Kidney (tissue), 22 donors: ENCODE measurements at places on chromosomes 12 and 14. TPM values are rescaled to one million over a fixed set of nuclear protein-coding genes. Genes with fewer than 3 reads are reported as not detected.

DNA sequence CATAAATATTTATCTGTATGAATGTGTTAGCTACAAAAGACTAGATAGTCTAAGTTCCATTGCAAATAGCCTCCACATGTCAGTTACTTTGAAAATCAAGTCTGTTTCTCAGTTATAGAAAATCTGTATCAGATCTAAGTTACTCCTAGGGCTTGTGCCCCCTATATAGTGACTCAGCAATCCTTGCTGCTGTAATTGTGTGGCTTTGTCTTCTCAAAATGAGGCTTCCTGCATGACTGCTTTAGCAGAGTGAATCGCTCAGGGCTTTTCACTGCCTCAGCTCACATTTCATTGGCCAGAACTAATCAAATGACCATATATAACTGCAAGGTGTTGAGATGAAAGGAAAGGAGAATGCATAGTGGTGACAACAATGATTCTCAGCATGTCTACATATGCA, 552.2 kb upstream of the STXBP6 start:
- DNase-seq, result no peak

GRCh38 chr12:33476058-33476457, 36.4 kb upstream of the SYT10 start:
- DNase-seq, result no peak

- DNase-seq, result peak; percentile 86
Measured at GRCh38 chr12:57235017-57235727, 5.7 kb downstream of the SHMT2 start.

- DNase-seq, result peak; percentile 76
Measured at GRCh38 chr12:66144791-66145754, 14.5 kb upstream of the LLPH start.

DNA sequence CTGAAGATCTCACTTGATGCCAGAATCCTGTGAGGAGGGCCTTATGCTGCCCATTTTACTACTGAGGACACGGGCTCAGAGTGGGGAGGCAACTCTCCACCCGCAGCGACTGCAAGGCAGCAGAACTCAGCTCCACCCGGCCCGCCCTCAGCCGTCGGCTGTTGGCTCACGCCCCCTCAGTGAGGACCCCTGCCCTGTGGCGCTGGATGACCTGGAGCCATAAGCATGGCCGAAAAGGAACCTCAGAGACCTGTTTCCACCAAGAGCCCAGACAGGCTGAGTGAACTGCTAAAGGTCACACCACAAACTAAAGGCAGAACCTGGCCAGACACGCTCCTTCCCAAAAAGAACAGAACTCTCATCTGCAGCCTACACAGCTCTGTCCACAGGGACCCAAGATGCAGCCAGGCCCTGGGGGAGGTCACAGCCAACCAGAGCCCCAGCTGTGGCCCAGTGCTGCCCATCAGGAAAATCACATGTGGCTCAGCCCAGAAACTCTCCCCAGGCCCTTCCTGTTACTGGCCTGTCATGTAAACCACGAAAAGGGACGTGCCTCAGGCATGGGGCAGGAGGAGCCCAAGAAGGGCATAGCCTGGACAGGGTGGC, 32.8 kb downstream of the CCNK start:
- DNase-seq, result no peak

GRCh38 chr12:81888961-81889360, 129.8 kb upstream of the PPFIA2 start:
- DNase-seq, result no peak

DNA sequence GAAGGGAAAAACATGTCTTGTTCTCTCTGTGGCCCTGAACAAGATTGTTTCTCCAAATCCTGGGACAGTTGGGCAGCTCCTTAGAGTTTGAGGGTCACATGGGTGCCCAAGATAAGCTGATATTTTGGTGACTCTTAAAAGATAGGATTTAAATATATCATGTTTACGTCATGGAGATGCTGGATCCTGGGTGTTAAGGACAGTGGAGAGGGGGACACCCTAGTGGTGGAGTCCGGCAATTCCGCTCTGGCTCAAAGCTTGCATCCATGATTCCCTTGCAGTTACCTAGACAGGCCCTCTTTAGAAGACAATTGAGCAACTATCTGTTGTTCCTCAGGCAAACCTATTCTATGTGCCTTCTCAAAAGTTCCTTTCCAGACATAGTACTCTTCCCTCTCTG, 101.8 kb downstream of the CMKLR1 start:
- no peak for DNase-seq

DNA sequence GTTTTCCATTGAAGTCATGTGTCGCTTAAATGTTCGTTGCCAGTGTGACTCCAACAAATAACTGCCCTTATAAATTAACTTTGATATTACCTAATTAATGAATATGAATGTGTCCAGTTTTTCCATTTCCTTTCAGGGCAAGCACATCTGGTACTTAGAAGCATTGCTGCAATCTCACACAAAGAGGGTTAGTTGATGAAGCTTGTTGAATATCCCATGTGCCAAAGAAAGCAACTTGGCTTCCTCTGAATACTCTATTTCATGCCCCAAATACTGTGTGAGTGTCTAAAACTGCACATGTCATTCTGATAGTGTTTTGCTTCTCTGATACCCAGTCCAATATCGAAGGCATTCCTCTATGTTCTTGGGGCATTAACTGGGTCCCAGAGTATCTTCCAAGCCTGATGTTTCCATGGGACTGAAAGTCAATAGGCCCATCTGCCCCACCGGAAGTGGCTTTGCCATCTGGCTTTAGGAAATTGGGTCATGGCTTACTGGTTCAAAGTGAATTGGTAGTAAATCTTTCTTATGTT, 75.8 kb upstream of the CNTN1 start:
- no peak for DNase-seq

DNA sequence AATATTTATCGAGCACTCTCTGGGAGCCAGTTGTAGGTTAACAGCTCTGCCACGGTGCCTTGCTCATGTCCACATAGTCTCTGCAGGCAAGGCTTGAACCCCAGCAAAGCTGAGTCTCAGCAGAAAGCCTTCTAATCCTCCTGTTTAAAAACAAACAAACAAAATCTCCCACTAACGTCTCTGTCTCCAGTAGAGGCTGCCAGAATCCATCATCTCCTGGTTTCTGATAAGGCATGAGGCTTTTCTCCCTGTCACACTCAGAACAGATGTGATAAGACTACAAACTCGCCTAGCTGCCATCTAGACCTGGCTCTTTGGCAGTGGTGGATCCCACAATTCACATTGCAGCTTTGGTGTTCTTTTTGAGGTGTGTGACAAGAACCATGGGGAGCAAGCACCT, 813.2 kb downstream of the AACS start:
- DNase-seq, result no peak

GRCh38 chr12:32039917-32040575, 66.6 kb upstream of the BICD1 start:
- no peak for DNase-seq

- DNase-seq, result peak; percentile 17
Measured at GRCh38 chr14:92540472-92541048, 27.0 kb downstream of the RIN3 start.

- DNase-seq, result peak; percentile 18
Measured at GRCh38 chr14:22854963-22855724, 16.4 kb upstream of the LRP10 start.

GRCh38 chr12:49507139-49507538, 31.7 kb upstream of the KCNH3 start:
- DNase-seq, result no peak

DNA sequence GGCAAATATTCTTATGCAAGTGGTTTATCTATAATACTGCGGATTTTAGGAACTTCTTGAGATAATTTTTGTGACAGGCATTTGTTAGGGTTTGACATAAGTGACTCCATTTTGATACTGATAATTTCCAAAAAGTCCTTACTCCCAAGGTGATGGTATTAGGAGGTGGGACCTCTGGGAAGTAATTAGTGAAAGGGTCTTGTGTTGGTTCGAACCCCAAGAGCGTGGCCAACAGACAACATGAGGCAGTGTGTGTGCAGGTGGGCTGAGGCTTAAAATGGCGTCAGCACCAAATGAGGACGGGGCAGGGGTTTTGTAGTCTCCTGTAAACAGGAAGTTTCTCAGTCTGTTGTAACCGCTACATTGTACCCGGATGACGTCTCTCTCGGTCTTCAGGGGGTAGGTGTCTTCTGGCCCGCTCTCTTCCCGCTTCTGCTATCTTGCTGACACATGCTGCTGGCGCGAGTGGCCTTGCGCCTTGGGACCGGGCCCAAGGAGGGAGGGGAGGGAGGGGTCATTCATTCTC, 1.7 kb upstream of the C12orf43 start:
- DNase-seq, result no peak

DNA sequence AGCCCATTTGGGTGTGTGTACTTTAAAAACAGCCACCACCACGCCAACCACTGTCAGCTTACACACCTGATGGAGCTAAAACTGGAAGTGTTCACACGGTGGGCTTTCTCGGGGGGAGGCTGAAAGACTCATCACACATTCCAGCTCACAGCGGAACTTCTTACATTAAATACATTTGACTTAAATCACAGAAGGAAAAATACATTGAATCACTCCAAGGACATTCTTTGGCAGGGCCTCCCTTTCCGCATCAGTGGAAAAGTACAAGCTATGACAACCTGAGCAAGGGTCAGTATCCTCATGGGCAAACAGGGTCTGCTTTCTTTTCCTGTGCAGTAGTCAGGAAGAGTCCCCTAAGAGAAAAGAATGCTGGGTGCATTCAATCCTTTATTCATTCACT, 31.0 kb upstream of the TC2N start:
- DNase-seq, result no peak

DNA sequence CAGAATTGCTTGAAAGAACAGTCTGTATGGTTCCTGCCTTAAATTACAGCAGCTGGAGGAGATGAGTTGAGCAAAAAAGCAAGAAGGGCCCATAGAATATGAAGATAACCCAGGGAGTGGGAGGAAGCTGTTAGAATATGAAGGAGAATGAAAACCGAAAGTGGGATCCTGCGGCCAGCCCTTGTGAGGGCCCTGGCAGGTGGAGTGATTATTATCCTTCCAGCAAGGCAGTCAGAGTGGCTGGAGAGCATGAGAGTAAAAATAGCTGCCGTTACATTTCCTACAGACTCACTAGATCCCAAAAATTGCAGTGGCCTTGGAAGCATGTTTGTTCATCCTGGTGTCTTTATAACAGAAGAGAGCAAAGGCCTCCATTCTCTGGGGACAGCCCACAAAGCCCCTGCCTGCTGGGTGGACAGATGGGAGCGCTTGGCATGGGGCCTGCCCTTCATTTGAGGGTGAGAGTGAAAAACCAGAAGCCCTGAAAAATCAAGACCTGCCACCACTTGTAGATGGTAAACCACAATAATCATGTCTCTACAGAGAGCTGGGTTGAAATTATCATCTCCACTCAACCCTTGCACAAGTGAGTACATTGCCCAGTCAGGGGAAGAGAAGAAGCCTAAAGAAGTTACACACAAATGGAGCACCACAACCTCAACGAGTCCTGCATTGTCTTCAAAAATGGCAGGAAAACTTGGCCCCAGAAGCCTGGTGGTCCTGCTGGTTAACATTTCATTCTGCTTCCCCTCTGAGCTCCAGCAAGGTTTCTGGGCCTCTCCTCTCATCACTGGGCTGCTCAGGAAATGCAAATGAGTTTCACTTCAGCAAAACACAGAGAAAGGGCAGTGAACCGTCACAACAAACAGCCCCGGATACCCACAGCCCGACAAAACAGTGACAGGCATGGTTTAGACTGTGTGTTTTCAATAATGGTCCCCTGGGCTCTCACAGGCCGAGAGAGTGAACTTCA, 20.5 kb downstream of the ZDHHC22 start:
- no peak for DNase-seq

DNA sequence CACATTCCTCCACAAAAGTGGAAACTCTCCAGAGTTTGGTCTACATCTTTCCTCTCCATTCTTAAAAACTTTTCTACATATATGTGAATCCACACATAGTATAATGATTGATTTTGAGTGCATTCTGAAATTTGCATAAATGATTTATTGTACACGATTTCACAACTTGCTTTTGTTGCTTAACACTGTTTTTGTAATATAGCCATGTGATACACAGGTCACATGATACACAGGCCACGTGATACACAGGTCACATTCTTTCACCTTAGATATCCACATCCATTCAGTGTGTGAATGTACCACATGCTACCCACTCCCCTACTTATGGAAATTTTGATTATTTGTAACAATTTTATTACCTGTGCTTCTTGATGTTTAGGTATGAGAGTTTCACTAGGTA, 319.1 kb downstream of the ZFP36L1 start:
- DNase-seq, result no peak

GRCh38 chr14:68359022-68359836, 433.6 kb downstream of the ZFP36L1 start:
- DNase-seq, result peak; percentile 81

DNA sequence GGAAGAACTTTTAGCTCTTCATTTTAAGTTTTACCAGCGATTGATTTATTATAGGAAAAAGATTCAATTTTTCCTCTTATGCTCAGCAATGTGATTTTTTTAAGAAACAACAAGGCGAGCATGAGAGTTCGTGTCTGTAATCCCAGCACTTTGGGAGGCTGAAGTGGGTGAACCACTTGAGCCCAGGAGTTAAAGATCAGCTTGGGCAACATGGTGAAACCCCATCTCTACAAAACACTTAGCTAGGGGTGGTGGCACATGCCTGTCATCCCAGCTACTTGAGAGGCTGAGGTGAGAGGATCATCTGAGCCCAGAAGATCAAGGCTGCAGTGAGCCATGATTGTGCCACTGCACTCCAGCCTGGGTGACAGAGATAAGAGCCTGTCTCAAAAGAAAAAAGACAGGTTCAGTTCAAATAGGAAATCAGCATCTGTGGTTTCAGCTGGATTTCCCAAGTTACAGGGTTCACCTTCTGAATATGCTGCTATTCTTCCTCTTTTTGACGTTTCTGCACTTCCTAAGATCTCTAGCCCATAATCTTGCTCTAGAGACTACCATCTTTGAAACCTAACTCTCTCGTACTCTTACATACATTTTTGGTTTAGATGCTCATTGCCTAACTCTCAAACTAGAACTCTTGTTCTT, 274.7 kb downstream of the SEC23A start:
- DNase-seq, result no peak

DNA sequence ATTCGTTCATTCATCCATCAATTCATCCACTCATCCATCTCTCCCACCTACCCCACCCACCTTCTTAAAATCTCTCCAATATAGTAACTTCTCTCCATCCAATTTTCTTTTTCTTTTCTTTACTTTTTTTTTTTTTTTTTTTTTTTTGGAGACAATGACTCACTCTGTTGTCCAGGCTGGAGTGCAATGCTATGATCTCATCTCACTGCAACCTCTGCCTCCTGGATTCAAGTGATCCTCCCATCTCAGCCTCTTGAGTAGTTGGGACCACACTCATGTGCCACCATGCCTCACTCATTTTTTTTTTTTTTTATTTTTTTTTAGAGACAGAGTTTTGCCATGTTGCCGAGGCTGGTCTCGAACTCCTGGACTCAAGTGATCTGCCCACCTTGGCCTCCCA, 118.4 kb downstream of the SUDS3 start:
- no peak for DNase-seq

- DNase-seq, result peak; percentile 37
Measured at GRCh38 chr12:10395390-10395998, 5.7 kb upstream of the KLRK1 start.

GLIPR1L2 gene
- polyA plus RNA-seq, result 0.65 TPM

FAM90A1 gene
- polyA plus RNA-seq, result 0.80 TPM

KRT7 gene
- polyA plus RNA-seq, result 173 TPM

KLRC2 gene
- not detected for polyA plus RNA-seq

NOS1 gene
- polyA plus RNA-seq, result 1.3 TPM

TAC3 gene
- polyA plus RNA-seq, result not detected

RASAL1 gene
- 23.5 TPM for polyA plus RNA-seq

JPH4 gene
- 3.6 TPM for polyA plus RNA-seq

ACVR1B gene
- 30.6 TPM for polyA plus RNA-seq

L3HYPDH gene
- 25.6 TPM for polyA plus RNA-seq
